ENCODE measurements at places on chromosomes 1 and 21.

DNA sequence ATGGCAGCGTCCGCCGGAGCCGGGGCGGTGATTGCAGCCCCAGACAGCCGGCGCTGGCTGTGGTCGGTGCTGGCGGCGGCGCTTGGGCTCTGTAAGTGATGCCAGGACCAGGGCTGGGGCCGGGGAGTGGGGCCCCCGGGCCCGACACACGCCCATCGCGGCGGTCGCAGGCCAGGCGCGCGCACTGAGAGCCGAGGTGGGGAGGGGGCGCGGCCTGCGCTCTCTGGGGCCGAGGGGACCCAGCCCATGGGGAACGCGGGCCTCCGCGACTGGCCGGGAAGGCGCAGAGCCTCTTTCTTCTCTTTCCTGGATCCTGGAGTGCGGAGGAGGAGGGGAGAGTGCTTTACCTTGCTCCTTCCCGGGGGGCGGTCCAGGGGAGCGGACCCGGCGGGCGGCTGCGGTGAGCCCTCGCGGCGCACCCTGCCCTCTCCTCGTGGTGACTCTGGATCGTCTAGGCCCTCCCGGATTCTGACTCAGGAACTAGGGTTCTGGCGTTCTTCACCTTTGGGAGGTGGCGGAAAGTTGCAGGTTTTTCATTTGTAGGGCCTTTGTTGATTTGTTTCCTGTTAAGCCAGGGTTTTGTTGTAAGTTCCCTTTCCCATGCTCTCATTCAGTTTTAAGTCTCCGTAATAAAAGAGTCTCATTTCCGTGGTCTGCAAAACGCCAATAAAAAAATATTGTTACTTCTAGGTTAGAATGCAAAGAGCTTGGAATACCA is 529 bp downstream of the MPZL1 start:
- DNase-seq: no peak

DNA sequence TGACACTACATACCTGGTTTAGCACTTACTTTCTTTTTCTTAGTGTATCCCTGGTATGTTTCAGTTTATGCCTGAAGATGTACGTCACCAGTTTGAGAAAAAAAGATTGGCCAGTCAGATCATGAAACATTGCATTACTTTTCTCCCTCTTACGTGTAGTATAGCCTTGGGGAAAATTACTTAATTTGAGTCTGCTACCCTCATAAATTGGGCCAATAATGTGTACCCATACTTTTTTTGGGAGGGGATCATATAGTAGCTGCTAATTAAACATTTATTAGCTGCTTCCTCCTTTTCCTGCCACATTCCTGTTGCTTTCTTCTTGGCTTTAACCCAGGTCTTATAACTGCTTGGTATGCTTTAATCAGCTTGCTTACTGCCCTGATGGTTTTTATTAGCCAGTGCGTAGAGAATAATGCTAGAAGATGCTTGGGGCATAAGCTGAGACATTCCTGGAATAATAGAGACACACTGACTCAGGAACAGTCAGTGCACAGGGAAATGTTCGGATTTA is 32.1 kb downstream of the RABGAP1L start:
- peak; percentile 82 for DNase-seq

GRCh38 chr1:235919833-235920441 is 53.2 kb upstream of the LYST start:
- DNase-seq: peak; percentile 48

GRCh38 chr1:3066826-3067225 is 2.2 kb upstream of the PRDM16 start:
- DNase-seq: no peak

DNA sequence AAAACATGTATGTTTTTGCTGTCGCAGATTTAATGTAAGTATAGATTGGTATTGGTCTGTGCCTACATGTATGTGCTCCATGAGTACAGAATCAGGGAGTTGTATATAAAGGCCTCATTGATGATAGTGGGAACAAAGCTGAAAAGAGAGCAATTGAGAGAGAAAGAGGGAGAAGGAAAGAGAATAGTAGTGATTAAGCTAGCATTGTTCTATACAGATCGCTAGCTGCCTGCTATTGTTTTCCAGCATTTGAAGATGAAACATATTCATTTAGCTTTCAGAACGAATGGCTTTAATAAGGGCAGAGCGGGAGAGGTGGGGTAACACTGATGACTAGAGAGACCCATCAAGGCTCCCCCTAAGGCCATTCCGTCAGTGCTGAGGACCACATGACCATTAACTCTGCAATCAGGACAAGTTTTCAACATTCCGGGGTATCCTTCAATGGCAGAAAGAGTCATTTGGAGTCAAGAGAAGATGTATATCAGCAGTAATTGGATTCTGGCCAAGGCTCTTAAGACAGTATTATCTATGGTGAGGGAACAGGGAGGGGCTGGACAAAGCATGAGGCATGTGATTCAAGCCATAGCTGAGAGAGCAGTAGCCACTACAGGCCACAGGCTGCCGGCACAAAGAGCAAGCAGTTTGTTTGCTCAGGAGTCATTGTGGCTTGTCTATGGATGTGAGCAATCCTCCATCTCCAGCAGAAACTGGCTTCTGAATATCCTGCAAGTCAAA is 176.5 kb downstream of the PBX1 start:
- DNase-seq: peak; percentile 45

DNA sequence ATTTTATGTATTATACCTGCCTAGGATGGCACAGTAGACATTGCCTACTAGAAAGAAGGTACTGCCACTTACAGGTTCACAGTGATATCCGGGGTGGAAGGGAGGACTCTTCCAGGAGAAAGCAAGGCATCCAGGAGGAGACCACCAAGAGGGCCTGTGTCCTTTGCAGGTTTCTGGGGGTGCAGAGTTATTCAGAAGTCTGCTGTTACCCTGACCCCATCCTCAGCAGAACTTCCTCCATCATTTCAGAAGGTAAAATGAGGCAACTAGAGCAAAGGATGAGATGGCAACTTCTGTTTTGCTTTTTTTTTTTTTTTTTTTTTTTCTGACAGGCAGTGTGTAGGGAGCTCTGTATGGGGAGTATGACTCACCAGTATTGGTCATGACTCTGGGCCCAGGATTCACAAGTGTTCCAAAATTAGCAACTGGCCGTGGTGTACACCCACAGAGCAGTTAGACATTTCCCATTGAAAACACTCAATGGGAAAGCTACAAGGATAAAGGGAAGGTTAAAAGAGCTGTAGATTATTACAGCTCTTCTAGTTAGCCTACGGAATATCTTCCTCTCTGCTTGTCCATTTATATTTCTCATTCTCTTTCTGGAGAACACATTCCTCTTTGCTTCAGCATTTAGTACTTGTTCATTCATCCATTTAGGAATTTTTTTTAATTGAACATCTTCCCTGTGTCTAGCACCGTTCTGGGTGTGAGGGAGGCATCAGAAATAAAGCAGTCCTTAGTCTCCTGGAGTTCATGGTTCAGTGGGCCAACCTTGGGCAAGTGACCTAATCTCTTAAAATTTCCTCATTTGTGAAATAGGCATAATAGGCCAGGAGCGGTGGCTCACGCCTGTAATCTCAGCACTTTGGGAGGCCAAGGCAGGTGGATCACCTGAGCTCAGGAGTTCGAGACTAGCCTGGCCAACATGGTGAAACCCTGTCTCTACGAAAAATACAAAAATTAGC is 50.5 kb upstream of the PPP2R5A start:
- peak; percentile 96 for DNase-seq

- DNase-seq: no peak
Observed at GRCh38 chr1:243363832-243364231, 108.0 kb downstream of the SDCCAG8 start.

DNA sequence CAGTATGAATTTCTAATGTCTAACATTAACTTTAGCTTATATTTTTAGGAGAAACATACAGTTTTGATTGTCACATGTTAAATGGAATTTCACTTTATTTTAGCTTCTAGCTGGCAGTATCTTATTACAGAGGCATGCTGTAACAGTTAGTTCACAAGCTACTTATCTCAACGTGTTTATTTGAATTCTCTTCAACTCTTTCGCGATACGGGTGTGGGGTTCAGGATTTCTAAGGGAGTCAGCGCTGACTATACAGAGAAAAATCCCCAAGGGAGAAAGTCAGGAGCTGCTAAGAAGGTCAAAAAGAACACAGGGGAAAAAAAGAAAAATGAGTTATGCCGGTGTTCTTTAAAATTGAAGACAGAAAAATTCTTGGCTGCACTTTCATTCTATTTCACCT is 296.2 kb downstream of the VAV3 start:
- no peak for DNase-seq

- no peak for DNase-seq
Observed at GRCh38 chr1:51073456-51073855, 28.6 kb upstream of the C1orf185 start.

DNA sequence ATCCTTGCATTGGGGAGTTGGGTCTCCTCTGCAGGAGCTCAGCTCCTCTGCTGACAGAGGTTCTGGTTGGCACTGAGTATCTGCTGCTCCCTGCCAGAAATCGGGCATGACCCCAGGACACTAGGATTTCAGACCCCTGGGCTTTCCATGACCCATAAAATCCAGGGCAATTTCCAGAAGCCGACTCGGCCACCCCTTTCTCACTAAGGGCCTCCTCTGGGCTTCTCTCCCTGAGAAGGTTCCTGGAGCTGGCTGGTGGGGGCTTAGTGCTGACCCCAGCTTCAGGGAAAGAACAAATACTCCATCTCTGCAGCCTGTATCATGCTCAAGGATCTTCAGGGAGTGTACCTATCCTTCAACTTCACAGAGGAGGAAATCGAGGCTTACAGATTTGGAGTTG is 603.4 kb downstream of the PTPRU start:
- no peak for DNase-seq

DNA sequence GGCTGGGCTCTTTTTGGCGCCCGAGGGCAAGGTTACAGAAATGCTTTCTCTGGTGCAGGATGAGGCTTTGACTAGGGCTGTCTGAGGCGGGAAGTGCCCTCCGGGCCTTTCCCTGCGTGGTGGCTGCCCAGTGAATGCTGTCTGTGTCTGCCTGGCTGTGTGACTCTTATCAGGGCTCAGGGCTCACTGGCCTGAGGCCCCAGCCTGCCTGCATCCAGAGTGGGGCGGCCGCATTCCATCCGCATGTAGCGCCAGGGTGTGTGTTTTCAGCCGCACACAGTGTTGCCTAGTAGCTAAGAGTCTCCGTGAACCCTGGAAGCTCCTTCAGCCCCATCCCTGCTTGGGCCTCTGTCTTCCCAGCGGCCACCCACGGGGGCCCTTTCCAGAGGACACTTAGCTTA is 59.1 kb downstream of the FAAP20 start:
- DNase-seq: peak; percentile 76

GRCh38 chr1:156154317-156154749 is 948 bp downstream of the SEMA4A start:
- no peak for DNase-seq

GRCh38 chr1:228058949-228059633 is 23.4 kb upstream of the ARF1 start:
- DNase-seq: no peak

DNA sequence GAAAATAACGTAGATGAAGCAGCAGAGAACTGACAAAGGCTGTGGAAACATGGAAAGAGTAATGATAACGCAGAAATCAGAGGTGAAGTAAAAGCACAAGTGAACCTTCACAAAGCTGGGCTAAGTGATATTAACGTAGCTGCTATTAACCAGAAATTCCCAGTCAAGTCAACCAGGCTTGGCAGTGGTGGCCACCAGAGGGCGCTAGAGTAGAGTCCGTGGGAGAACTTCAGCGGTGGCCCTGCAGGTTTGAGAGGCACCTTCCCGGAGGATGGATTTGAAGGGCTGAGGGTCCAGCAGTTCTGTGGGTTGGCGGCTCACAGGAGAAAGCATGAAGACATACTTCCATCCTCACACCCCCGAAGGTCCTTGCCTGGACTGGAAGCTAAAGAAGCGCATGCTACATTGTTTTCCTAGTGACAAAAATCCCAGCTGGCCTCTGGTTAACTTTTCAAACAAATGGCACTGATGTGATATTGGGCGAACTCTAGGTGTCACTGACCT is 81.7 kb upstream of the ZNF648 start:
- DNase-seq: peak; percentile 82

DNA sequence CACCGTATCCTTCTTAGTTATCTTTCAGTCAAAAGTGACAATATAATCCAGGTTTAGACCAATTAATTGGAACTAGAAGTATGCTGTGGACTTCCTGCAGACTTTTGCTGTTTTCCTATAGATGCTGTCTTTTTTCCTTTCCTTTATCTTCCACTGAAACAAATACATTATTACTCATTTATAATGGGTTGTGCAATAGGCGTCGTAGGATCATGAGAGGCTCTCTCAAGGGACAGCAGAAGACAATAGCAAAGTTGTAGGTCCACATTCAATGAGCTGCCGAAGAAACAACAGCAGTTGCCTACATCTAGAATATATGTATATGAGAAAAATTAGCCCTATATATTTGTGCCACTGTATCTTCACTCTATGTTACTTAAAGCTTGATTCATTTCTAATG is 371.6 kb downstream of the AMY1C start:
- no peak for DNase-seq

DNA sequence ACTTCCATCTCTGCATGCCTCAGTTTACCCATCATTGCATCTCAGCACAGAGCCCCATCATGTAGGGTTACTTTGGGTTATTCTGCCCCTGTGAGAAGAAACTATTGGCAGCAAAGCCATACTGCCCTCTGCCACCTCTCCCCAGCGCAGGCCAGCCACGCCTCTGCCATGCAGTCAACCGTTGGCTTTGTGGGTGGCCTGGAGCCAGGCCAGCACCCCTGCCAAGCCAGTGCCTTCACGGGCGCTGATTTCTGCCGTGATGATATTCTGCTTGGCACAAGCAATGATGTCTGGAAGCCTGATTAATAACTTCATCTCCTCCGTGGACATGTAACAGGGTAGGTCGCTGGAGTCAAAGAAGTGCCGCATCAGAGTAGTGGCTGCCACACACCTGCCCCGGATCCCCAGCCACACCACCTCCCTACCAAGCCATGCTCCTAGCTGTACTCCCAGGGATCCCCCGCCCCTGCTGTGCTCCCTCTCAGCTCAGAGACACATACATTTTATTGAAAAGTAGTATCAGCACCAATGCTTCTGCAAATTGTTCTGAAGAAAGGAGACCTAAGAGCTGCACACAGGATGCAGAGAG is 15.0 kb upstream of the CEP85 start:
- DNase-seq: no peak

- DNase-seq: no peak
Observed at GRCh38 chr1:242629396-242629795, 104.9 kb upstream of the PLD5 start.

- peak; percentile 31 for DNase-seq
Observed at GRCh38 chr1:223183268-223183862, 40.3 kb upstream of the TLR5 start.

DNA sequence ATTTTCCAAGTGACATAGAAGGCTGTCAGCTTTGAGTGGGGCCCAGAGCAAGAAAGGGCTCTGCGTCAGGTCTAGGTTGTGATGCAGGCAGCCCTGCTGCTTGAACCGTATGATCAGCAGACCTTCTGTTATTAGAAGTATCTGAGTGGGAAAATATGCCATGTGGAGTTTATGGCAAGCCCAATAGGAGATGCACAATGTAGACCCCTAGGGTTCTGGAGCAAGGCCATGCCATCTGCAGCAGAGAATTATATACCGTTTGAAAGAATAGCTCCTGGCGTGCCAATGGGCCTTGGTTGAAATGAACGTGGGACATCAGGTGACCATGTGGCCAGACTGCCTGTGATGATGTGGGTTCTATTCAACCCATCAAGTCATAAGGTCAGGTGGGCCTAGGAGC is 44.1 kb upstream of the ZBTB18 start:
- DNase-seq: no peak

- DNase-seq: no peak
Observed at GRCh38 chr1:108531444-108531843, 28.5 kb upstream of the EEIG2 start.

GRCh38 chr21:45357436-45358260 is 47.3 kb upstream of the COL18A1 start:
- DNase-seq: peak; percentile 46

GRCh38 chr1:115159958-115160357 is 70.7 kb upstream of the TSPAN2 start:
- no peak for DNase-seq
